ENCODE measurements at places on chromosomes 13 and 19. TPM values are rescaled to one million over a fixed set of nuclear protein-coding genes. Genes with fewer than 3 reads are reported as not detected.

Gene TTC9B
- not detected for total RNA-seq

- no peaks in the 10 kb centered on the region for H3K36me3 ChIP-seq
- H3K27me3 ChIP-seq: no peaks in the 10 kb centered on the region
- H3K4me3 ChIP-seq: no peak overlapping the region
- DNase-seq: no peak
- no peak overlapping the region for H3K27ac ChIP-seq
- H3K4me1 ChIP-seq: no peaks in the 10 kb centered on the region
Observed at GRCh38 chr13:39588384-39588783, 14.6 kb downstream of the LHFPL6 start.

Gene CLDND2
- total RNA-seq: not detected

GRCh38 chr19:2735374-2735773, 4.4 kb downstream of the SLC39A3 start:
- no peak for DNase-seq

DNA sequence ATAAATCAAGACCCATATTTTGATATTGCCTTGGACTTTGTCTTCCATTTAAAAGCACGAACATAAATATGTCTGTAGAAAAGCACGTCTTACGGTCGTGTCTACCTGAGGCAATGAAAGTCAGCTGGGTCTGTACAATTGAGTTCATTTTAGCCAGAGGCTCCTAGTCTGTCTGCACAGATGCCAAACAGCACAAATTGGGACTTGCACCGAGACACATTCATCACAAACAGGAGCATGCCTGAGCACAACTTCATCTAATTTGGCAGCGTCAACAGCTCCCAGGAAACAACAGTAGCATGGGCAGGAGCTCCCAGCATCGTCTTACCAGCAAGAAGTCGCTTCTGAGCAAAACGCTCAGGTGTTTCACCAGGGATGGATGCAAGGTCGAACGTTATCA, 687.0 kb downstream of the EFNB2 start:
- H3K27ac ChIP-seq: no peak overlapping the region
- no peaks in the 10 kb centered on the region for H3K27me3 ChIP-seq
- DNase-seq: no peak
